Left ventricle myocardium superior (tissue), 1 donor: ENCODE measurements at places on chromosomes 1 and 21. TPM values are rescaled to one million over a fixed set of nuclear protein-coding genes. Genes with fewer than 3 reads are reported as not detected.
A peak's percentile ranks its signal among the peaks of the same experiment; 100 is the strongest.

- DNase-seq = no peak
Measured at GRCh38 chr1:71967670-71968069, 314.7 kb downstream of the NEGR1 start.

Gene HFM1
- total RNA-seq = 1.3 TPM

GRCh38 chr1:173554089-173554488, 48.8 kb downstream of the SLC9C2 start:
- DNase-seq = no peak

- DNase-seq = no peak
Measured at GRCh38 chr1:45658171-45658570, 28.2 kb downstream of the GPBP1L1 start.

DNA sequence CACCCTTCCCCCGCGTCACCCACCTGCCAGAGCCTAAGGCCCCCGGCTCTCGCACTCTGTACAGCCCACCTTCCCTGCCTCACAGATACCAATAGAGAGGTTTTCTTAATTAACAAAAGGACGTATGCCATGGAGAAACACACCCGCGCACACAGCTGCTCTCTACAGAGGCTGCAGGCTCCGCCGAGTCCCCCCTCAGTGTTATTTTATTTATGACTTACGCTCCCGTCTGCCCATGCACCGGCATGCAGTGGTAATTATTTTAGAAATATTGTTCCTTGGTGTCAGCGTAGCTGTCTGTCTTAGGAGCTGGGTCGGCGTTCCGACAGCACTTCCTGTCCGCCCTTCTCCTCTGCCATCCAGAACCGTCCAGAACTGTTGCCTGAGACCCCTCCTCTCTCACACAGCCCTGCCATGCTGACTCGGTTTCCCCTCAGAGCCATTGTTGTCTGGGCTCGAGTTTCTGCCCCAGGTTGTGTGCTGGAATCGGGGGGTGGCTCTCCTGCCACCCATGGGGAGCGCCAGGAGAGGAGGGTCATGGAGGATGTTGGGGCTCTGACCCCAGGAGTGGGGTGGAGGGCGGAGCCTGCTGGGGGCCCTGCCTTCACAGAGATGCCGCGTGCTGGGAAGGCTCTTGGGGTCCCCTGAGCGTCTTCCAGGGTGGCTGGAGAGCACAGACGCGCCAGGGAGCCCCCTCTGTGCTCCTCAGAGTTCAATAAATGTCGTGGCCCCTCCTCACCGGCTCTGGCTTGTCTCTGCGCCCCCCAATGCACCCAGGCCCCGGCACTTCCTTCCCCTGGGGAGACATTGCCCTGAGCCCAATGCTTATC, 39.6 kb upstream of the COL6A1 start:
- DNase-seq = no peak

- no peak for DNase-seq
Measured at GRCh38 chr1:212070720-212071302, 35.3 kb downstream of the DTL start.

- DNase-seq = no peak
Measured at GRCh38 chr1:210129092-210129491, 103.5 kb upstream of the SERTAD4 start.

GRCh38 chr1:37347104-37347649, 127.2 kb upstream of the ZC3H12A start:
- no peak for DNase-seq

DNA sequence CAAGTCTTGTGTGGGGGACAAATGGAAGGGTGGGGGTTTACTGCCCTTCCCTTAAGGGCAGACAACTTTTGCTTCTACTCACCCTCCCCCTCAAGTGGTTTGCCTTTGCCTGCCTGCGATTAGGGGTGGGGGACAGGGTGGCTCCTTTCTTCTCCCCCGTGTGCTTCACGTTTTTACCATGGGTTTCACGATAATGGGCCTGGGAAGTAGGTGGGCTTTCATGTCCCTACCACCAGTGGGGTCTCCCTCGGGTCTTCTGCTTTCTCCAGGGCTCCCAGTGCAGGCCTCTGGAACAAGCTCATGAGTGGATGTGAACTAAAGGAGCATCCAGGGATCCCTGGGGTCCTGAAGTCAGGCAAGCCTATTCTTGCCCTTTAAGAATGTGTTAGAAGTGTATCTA, 21.6 kb downstream of the UTP25 start:
- no peak for DNase-seq

GRCh38 chr21:45641480-45642035, 2.0 kb upstream of the PCBP3 start:
- DNase-seq = no peak

GRCh38 chr21:43797415-43797814, 8.0 kb downstream of the RRP1 start:
- no peak for DNase-seq

GRCh38 chr1:15968172-15968571, 7.7 kb downstream of the ZBTB17 start:
- DNase-seq = no peak

- no peak for DNase-seq
Measured at GRCh38 chr1:41379738-41380130, 18.5 kb downstream of the FOXO6 start.

DNA sequence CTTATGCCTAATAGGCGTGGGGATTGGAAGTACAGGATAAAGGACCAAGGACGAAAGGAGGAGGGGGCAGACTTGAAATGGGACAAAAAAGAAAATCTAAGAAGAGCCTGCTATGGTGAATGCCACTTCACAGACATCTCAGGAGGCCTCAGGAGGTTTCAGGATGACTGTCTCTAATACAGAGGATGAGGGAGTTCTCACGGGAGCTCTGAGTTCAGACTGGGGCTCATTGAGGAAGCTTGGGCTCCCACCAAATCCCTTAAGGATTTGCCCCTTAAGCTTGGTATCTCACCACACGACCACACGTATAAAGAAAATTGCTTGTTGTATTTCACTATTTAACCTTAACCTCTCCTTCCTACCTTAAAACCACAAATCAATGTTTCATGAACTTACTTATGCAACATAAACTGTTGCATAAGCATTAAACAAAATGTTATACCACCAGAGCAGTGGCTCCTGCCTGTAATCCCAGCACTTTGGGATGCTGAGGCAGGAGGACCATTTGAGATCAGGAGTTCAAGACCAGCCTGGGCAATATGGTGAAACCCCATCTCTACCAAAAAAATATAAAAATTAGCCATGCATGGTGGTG, 12.4 kb downstream of the SLC30A1 start:
- DNase-seq = no peak

DNA sequence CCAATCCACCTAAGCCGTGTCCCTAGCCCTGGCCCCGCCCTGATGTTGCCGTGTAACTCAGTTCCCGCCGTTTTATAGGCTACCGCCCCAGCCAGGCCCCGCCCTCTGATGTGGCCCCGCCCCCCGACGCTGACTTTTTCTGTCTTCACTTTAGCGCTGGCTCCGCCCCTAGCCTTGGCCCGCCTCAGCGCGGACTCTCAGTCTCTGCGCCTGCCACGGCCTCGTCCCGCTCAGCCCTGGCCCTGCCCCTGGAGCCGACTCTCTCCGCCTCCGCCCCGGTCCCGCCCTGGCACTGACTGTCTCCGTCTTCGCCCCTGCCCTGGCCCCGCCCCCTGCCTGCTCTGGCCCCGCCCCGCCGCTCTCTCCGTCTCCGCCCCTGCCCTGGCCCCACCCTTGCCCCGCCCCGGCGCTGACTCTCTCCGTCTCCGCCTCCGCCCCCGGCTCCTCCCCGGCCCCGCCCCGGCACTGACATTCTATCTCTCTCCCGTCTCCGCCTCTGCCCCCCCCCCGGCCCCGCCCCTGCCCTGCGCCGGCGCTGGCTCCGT, 5.2 kb downstream of the MATN1 start:
- peak; percentile 99 for DNase-seq

GRCh38 chr1:51605961-51606723, 10.8 kb upstream of the OSBPL9 start:
- DNase-seq = no peak

Gene PACC1
- 2.6 TPM for total RNA-seq

DNA sequence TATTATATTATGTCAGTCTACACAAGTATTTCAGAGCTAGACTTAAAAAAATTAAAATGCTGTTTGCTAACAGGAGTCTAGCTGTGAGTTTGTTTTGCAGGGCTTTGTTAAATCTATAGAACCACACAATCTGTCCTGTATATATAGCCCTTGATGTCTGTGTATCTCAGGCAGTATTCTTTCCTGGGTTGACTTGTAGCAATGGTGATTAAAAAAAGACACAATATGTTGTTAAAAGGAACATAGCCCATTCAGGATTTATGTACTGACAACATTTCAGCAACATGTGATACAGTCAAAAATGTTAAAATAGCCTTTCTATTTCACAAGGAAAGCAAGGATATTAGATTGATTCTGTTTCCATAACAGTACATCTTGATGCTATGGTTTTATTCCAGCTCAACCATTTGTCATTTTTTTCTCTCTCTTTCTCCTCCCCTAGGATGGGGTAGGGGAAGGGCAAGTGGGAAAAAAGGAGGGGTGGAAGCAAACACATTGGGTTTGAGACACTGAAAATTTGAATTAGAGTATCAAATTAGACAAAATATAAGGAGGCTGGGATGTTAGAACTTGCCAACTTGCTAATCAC, 139.2 kb downstream of the DSCAM start:
- no peak for DNase-seq

GRCh38 chr1:60169206-60169605, 95.6 kb upstream of the C1orf87 start:
- no peak for DNase-seq

Gene XCL1
- 0.67 TPM for total RNA-seq

DNA sequence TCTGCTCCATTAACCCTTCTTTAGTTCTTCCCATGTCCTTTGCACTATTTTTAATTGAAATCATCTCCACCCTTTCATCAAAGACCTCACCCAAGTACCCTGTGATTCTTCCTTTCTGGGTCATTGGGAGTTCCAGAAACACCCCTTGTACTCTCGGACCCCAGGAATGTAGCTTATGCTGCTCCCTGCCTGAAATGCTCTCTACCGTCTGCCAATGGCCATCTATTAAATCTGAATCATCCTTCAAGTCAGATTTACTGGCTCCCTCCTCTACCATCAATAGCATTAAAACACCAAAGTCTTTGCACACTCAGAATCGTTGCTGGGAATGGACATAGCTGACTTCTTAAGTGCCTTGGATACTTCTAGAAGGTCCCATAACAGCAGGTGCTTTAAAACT, 73.2 kb upstream of the GADD45A start:
- DNase-seq = no peak

DNA sequence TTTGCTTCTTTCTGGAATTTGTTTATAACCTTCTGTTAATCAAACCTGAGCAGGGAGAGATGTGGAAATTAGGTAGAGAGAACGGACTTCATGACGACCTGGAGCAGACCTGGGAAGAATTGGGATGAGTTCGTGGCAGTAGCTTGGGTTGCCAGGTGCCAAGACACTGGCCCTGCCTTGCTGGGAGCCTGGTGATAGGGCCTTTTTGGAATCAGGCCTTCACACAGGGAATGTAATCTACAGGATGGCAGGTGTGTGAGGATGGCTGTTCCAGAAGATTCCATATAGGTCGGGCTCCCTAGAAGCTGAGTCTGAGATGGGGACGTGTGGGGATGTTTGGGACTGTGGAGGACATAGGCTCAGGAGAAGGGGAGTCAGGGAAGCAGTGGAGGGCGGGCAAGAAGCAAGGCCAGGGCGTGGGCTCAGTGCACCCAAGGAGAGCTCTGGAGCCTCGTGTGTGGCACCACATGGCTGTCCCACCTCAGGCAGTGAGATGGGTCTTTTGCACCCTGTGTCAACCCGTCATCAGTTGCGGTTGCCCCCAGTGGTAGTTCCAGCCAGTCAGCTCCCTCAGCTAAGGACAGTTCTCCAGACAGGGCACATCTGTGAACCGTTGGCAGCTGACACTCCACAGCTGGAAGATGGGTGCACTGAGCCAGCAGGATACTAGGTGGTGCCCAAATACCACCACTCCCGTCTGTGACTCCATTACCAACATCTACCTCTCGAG, 395.9 kb downstream of the MATN1 start:
- no peak for DNase-seq
